ENCODE measurements at places on chromosomes 1 and 21.

DNA sequence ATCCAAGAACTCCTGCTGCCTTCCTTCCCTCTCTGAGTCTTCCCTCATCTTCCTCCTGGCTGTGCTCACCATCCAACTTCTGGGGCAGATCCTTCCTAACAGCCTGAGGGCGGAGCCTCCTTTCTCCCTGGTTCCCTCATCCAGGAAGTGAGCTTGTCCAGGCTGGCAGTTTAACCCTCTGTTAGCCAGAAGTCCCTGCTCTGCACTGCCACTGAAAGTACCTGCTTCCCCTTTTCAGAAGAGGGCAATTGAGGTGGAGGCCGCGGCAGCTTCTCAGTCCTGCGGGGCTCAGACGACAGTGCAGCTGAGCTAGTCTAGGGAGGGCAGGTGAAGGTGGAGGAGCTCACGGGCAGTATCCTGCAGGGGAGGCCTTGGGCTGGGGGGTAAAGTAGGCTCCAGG, 149.1 kb downstream of the FCRL5 start:
- DNase-seq, result no peak

DNA sequence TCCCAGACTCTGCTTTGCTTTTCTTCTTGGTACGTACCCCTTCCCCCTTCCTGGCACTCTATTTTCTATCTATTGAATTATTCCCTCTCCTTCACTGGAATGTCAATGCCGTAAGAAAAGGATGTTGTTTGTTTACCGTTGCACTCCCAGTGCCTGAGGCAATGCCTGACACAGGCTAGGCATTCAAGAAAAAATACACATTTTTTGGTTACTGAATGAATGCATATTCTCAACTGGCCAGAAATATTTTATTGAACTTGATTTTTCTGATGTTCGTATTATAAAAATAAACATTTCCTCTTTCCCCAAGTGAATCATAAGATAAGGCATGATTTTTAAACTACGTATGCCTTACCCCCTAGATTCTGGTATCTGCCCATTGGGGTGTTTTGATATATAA, 41.2 kb downstream of the GNG12 start:
- DNase-seq, result no peak

DNA sequence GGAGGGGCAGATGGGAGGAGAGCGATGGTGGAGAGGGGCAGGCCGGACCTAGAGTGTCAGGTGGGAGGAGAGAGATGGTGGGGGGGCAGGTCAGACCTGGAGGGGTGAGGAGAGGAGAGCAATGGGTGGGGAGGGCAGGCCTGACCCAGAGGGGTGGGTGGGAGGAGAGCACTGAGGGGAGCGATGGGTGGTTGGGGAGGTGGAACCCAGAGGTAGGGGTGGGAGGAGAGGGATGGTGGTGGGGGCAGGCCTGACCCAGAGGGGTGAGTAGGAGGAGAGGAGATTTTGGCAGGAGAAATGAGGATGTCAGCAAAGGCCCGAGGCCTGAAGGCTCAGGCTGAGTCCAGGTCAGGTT, 157.3 kb upstream of the VAMP3 start:
- DNase-seq, result no peak

DNA sequence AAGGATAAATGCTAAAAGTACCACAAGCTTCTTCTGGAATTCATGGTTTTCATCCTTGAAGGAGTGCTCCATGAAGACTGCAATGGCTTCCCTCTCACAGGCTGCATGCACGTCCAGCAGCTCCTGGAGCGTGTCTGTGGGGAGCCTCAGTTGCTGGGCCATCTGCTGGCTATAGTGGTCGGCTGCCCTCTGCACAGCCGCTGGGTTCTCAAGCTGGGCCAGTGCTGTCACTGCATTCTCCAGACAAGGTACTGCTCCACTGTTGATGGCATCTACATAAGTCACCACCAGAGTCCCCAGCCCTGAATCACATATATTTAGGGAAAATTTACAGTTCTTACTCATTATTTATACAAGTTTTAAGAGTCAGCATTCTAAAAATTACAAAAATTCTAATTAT, 8.7 kb downstream of the GBP4 start:
- DNase-seq, result no peak

GRCh38 chr1:7232441-7233236, 447.4 kb downstream of the CAMTA1 start:
- DNase-seq, result peak; percentile 87

GRCh38 chr1:106360252-106360651, 696.2 kb upstream of the PRMT6 start:
- no peak for DNase-seq

DNA sequence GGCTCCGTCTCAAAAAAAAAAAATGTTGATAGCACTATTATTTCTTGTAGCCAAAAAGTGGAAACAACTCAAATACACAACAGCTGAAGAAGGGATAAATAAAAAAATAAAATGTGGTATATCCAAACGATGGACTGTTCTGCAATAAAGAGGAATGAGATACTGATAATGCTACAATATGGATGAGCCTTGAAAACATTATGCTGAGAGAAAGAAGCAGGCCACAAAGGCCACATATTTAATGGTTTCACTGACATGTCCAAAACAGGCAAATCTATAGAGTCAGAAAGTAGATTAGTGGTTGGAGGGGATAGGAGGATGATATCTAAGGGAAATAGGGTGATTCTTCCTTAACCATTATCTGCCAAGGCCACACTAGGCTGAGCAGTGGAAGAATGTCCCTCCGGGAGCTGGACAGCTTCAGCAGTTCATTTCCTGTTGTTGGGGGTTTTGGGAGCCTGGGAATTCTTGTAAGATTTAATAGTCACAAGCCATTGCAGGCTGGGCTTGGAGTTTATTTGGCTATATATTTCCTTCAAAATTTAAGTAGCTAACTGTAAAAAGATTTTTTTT, 53.5 kb downstream of the ST3GAL3 start:
- no peak for DNase-seq

GRCh38 chr1:101592845-101593244, 356.0 kb downstream of the S1PR1 start:
- DNase-seq, result no peak

DNA sequence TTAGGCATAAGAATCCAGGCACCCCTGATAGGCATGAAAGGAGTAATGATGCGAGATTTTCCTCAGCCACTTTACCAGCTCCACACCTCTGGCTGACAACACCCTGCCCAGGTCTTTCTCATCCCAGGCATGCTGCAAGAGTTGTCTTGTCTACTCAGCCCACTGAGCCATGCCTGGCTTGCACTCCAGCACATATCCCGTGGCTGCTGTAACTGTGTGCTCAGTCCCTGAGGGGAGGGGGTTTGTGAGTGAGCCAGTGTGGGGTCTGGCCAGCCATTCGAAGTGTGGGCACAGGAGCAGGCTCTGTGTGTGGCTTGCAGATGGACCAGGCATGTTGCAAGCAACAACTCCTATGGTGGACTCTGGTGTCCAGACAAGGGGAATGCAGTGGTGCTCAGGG, 529.6 kb downstream of the ADGRL2 start:
- no peak for DNase-seq

- DNase-seq, result no peak
These were observed 45.5 kb downstream of the TOR1AIP2 start for GRCh38 chr1:179831852-179832699.

- DNase-seq, result no peak
These were observed 562.0 kb downstream of the PLPP3 start for GRCh38 chr1:56017336-56017735.

- DNase-seq, result no peak
These were observed 3.5 kb upstream of the KRTAP10-4 start for GRCh38 chr21:44569861-44570517.

DNA sequence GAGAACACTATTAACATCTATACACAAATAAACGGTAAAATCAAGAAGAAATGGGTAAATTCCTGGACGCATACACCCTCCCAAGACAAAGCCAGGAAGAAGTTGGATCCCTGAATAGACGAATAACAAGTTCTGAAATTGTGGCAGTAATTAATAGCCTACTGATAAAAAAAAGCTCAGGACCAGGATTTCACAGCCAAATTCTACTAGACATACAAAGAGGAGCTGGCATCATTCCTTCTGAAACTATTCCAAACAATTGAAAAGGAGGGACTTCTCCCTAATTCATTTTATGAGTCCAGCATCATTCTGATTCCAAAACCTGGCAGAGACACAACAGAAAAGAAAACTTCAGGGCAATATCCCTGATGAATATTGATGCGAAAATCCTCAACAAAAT, 70.7 kb upstream of the FMO3 start:
- no peak for DNase-seq

- DNase-seq, result no peak
These were observed 177.2 kb downstream of the GIPC2 start for GRCh38 chr1:78222960-78223358.

DNA sequence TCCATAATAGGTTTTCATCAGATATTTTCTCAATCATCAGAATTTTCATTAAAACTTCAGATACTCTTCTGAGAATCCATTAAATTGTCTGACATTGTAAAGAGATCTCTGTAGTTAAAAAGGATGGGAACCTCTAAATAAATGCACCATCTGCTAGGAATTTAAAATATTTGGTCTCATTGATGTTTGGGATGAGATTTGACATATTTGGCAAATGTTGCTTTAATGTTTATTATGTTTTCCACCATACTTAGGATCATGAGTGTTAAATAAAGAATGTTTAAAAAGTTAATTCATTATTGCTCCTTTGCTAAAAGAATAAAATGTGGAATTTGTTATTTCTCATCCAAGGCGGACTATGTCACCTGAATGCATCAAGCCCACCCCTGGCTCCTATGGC, 85.5 kb upstream of the VANGL1 start:
- DNase-seq, result no peak

- no peak for DNase-seq
These were observed 14.9 kb upstream of the CYB5R1 start for GRCh38 chr1:202981939-202982338.

DNA sequence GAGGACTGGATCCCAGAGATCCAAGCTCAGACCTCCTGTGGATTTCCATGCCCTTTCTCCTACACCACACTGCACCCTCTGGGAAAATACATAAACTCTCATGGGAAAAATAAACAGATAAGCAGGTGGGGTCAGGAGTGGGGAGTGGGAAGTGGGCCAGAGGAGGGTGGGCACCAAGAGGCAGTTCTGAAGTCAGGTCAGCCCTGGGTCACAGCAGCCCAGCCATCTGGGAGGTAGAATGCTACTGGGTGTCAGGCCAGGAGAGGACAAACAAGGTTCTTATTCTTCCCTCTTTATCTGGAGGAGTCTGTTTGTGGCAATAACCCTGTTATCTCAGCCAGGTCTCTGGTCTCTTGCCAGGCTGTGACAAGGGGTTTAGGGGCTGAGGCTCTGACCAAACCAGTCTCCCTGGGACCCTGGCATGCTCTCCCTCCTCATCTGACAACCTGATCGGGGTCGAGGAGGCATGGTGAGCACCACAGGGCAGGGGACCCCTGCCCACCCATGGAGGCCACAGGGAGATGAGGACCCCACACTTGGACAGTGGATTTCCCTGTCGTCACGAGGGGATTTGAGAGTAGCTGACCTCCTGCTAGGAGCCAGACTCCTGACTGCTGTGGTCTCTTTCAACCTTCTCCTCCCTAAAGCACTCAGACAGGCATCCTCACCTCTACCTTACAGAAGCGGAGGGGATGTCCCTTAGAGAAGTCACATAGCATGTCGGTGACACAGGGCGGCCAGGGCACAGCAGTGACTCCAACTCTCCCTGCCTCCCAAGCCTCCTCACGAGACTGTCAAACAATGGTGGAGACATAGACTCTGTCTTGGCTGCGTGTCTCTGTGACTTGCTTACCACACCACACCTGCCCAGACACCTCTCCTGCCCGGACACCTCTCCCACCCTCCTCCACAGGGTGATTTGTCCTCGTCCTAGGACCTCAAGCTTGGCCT, 51.3 kb upstream of the IFFO2 start:
- DNase-seq, result no peak

DNA sequence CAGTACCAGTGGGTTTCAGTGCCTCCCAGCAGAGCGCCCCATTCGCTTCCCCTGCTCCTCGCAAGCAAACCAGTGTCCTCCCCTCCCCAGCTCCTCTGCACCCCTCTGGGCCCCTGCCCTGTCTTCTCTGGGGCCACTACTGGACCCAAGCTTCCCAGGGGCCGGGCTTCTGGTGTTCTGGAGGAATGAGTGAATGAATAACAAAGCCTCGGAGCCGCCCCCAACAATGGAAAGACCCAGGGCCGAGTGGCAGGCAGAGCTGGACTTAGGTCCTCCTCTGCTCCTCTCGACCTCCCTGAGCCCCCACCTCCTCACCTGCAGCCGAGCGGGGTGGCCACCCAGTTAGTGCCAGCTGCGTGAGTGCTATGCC, 37.6 kb downstream of the MATN1 start:
- no peak for DNase-seq

DNA sequence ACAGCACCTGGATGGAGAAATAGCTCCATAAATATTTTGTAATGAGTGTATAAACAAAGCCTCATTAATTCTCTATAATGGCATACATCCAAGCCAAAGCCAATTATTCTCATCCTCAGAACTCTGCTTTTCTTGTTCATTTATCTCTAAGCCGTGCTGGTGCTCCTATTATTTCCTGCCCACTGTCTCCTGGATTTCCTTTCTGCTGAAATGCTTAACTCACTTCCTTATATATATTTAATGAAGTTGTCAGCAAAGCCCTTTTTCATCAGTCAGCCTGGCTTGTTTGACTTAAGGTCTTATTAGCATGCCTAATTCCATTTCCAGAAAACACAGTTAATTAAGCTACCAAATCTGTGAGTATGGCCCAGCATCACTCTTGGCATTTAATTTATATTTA, 93.4 kb downstream of the SLC25A24 start:
- no peak for DNase-seq

- DNase-seq, result no peak
These were observed 90.4 kb upstream of the FMN2 start for GRCh38 chr1:240001177-240001740.

DNA sequence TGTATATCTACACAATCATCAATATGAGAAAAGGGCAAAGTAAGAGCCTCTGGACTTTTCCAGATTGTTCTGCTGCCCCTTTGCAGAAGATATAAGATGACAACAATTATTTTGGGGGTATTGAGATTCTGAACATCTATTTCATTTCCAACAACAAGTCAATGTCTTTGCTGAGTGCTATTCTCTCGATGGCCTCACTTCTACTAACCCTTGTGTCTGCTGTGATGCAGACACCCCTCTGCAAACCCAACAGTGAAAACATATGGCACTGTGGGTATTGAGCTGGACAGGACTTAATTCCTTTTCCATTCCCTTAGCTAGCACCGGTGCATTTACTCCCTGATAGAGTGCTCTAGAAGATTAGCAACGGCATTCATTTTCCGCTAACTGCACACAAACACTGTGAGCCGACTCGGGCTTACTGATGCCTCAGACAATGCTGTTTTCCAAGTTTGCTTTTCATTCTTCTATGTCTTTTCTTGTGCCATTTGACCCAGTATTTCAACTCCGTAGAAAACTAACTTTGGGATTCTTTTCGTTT, 33.4 kb upstream of the SMYD2 start:
- peak; percentile 11 for DNase-seq
